ENCODE measurements at places on chromosomes 6 and 20.

DNA sequence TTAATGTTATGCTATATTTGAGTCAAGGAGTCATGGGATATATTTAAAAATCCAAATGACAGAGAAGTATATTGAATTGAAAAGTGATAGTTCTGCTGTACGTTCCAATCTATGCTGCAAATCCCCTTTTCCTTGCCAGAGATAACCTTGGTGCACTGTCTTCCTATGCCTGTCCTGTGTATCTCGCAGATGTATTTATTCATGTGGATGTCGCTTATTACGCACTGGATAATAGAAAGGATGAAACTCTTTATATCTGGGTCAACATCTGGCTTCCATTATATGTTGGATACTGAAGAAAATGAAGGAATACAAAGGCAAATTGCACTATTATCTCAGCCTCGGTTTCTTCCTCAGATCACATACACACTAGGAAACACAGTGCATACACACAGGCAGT lies 331.3 kb downstream of the BCKDHB start:
- no peak for DNase-seq

- no peak for DNase-seq
Measured at GRCh38 chr6:25332655-25333071, 53.5 kb downstream of the CARMIL1 start.

DNA sequence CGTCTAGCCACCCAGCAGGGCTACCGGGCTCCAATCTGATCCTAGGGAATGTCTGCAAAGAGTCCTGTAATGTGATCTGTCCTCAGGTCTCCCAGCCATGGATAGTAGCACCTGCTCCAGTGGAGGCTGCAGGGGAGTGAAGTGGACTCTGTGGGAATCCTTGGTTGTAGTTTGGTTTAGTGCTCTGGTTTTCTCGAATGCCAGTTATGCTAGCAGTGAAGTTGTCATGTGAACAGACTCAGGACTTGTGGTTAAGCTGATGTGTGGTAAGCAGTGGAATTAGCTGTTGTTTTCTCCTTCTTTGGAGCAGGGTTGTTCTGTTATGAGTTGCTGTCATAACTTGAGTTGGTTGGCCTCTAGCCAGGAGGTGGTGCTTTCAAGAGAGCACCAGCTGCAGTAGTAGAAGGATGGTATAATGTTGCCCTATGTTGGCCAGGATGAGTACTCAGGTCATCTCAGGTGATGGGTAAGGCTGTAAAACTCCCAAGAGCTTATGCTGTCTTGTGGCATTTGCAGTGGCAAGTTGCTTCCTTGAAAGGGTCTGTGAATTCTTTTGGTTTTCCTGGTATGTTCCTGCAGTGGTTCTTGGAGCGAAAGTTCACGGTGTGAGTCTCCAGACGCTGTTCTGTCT lies 390.2 kb downstream of the UTRN start:
- no peak for DNase-seq

DNA sequence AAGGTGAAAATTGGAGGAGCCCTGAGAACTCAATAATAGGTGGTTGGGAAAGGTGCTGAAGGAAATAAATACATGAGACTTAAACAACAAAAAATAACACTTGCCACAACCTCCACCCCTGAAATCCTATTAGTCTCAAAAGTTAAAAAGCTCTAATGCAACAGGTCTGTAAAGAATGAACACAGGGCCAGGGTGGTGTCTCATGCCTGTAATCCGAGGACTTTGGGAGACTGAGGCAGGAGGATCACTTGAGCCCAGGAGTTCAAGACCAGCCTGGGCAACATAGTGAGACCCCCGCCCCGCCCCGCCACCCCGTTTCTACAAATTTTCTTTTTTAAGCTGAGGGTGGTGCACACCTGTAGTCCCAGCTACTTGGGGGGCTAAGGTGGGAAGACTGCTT lies 1.1 kb upstream of the ZKSCAN8 start:
- DNase-seq: no peak

GRCh38 chr6:119834418-119834817 lies 484.9 kb upstream of the MAN1A1 start:
- DNase-seq: no peak

GRCh38 chr6:43171707-43172103 lies 636 bp downstream of the SRF start:
- no peak for DNase-seq

GRCh38 chr6:14010275-14010674 lies 85.5 kb downstream of the RNF182 start:
- DNase-seq: no peak

DNA sequence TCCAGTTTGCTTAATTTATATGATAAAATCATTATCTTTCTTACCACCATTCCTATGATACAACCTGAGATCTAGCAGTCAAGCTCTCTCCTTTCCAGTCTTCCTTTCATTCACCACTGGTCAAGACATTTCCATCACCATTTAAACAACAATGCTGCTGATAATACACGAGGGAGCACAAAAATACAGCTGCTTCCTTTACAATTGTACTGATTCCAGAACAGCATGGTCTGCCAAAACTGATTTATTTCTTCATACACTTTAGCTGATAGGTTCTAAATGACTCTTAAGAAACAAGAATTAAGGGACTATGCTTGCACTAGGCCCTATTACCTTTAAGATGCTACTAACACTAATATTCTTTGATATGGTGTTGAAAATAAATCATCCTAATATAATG lies 65.0 kb downstream of the EPM2A start:
- DNase-seq: no peak
